ENCODE measurements at places on chromosomes 11 and 22.
A peak's percentile ranks its signal among the peaks of the same experiment; 100 is the strongest.

- no peak for DNase-seq
These were observed 35.0 kb downstream of the RDX start for GRCh38 chr11:110261195-110262071.

GRCh38 chr11:98107736-98108135 lies 913.0 kb upstream of the CNTN5 start:
- peak; percentile 81 for DNase-seq

DNA sequence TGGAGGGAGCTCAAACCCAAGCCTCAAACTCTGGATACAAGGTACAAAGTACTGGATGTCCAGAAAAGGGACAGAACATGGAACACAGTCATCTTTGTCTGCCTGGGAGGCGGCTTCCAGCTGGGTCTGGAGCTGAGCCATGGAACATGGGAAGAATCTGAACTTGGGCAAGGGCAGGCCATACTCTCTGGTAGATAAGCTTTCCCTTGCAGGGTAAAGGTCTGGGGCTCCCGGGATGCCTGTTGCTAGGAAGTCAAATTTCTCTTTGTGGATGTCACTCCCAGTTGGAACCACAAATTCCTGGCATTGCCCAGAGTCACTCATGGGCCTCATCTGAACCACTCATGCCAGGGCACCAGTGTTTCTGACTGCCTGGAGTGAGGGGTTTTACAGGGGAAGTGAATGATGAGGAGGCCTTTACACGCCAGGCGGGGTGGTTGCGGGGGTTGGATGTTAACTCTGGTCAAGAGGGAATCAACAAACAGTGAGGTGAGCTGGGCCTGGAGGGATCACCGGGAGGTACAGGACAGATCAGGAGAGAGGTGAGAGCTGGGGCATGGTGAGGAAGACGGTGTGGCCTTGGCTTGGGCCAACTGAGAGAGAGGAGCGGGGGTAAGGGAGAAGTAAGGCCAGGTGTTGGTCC lies 5.7 kb downstream of the FTH1 start:
- no peak for DNase-seq

DNA sequence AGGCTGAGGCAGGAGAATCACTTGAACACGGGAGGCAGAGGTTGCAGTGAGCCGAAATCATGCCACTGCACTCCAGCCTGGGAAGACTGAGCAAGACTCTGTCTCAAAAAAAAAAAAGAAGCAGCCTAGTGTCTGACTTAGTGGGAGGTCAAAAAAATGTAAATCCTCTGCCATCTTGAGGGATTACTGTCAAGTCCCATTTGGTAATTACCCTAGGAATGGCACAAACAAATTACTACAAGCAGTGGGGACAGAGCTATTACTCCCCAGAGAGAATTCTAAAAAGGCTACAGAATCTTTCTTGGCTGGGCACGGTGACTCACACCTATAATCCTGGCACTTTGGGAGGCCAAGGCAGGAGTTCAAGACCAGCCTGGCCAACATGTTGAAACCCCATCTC lies 3.8 kb downstream of the SERPING1 start:
- DNase-seq, result no peak

GRCh38 chr22:39721206-39722031 lies 150.9 kb downstream of the CACNA1I start:
- DNase-seq, result no peak

- DNase-seq, result no peak
These were observed 4.7 kb downstream of the ZNF202 start for GRCh38 chr11:123736769-123737168.

GRCh38 chr11:7874056-7874455 lies 57.0 kb downstream of the OR10A6 start:
- no peak for DNase-seq

GRCh38 chr11:119109843-119110242 lies 2.7 kb downstream of the C2CD2L start:
- no peak for DNase-seq
